Endothelial cell (in vitro differentiated cells): ENCODE measurements at places on chromosomes 12 and 14. TPM values are rescaled to one million over a fixed set of nuclear protein-coding genes. Genes with fewer than 3 reads are reported as not detected.
A peak's percentile ranks its signal among the peaks of the same experiment; 100 is the strongest.

- DNase-seq: peak; percentile 34
These were observed 164.6 kb upstream of the PARP11 start for GRCh38 chr12:4037747-4038312.

DNA sequence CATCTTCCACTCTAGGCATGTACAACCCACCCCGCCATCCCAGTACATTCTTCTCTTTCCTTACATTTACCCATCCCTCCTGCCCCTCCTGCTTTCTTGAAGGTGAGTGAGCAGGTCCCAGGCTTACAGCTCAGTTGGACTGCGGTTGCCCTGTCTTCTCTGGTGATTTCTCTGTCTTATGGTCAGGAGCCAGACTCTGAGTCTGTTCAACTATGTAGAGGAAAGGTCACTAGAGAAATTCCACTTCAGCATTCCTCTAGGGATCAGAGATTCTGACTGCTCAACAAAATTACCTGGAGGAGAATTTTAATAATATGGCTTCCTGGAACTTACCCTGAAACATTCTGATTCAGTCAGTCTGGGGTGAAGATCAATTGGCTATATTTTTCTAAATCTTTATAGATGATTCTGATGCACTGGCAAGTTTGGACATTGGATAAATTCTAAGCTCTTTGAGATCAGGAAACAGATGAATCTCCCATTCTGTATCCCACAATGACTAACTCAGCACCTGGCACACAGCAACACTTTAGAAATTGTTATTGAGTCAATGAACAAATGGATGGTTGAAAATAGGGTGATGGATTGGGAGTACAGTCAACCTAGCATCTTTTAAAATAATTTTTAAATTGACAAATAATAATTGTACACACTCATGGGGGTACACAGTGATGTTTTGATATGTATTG, 128.6 kb upstream of the HIF1A start:
- DNase-seq: no peak

GRCh38 chr12:79531518-79531917, 159.2 kb downstream of the PAWR start:
- no peak for DNase-seq

DNA sequence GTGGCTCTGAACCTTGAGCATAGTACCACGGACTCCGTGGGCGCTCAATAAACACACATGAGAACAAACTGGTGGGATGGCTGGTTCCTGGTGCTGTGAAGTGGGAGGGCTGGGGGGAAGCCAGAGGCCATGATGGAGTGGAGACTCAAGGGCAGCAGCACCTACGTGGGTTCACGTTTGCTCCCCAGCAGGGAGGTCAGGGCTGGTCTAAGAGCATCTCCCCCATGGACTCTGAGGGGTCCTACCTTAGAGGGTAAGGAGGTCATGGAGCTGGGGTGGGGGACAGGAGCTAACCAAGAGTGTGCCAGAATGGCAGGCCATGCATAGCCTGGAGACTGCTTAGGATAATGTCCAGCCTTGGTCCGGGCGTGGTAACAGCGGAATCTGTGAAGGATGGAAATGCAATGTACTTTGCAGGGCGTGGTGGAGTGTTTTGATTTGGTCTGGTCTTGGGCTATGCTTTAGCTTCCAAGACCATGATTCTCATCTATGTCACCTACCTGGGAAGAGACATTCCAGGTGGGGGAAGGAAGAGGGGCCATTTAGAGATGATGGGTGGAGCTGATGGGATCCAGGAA, 103.0 kb downstream of the PRMT8 start:
- no peak for DNase-seq

DNA sequence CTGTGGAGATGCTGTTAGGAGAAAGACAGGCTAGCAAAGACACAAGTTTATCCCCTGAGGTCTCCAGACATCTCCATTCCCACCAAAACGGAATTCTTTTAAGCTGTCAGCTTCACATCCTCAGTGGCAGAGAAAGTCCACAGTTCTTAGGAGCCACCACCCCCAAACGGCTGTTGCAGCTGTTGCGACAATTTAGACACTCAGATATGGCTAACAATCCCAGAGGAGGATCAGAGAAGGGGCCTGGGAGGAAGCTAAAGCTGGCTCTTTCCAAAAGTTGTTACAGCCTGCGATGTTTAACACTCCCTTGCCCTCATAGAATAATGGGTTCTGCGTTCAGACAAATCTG, 1.9 kb upstream of the ATP5MC2 start:
- no peak for DNase-seq

DNA sequence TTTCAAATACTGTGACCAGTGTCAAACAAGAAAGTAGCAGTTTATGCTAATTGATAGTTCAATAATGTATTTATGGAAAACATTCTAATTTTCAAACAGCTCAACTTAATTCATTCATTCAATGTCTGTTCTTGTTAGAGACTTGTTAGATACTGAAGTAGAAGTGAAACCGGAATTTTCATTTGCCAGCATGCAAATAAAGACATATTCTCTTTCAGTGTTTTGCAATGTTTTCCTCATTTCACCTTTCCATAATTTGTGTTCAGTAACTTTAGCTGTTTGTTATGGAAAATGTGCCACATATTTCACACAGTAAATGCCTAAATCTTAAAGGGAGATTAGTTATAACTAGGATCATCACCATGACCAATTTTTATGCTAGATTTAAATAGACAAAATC, 21.2 kb downstream of the TAS2R50 start:
- no peak for DNase-seq

- no peak for DNase-seq
These were observed 45.3 kb upstream of the NAA30 start for GRCh38 chr14:57345106-57345505.

DNA sequence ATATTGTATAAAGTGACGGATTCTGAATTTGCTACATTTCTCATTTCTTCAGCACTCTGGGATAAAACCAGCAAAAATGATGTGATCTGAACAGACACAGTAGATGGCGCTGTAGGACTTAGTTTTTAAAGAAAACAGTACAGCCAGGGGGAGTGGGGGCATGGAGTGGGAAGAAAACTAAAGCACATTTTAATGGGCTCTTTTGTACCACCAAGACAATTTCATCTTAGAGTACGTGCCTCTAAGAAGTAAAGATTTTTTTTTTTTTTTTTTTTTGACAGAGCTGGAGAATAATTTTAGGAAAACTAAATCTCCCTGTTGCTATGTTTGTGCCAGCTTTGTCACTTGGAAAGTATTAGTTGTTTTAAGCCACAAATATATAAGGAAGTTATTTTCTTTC, 124.4 kb downstream of the RAD51B start:
- peak; percentile 70 for DNase-seq

DNA sequence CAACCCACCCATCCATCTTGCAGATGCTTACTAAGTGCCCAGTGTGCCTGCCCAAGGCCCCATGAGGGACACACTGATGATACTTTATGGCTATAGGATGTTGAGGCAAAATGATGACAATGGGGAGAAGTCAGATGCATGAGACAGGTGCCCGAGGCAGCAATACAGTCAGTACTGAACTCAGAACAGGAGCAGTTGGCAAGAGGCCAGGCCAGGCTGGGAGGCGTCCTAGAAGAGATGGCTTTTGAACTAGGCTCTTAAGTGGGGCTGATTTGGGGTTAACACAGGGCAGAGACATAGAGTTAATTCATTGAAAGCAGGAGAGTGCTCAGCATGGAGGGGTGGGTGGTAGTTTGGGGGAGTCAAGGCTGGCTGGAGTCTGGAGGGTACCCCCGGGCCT, 15.6 kb downstream of the PLBD2 start:
- DNase-seq: no peak

- DNase-seq: peak; percentile 38
These were observed 12.3 kb downstream of the METTL3 start for GRCh38 chr14:21498540-21499526.

DNA sequence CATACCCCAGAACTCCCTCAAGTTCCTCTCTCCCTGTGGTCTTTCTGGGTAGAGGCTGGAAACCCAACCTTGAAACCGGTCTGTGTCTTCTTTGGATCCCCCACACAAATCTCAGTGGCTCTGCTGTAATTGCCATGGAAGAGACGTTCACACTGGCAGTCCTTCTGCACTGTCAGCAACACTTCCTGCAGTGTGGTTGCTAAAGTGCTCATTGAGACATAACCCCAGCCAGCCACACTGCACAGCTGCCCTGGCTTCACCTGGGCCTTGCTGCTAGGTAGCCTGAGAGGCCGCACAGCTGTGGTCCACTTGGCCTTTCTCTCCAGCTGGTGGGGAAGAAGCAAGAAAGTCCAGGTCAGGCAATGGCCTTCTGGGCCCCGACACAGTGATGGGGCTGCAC, 2.4 kb downstream of the GZMH start:
- DNase-seq: no peak

DNA sequence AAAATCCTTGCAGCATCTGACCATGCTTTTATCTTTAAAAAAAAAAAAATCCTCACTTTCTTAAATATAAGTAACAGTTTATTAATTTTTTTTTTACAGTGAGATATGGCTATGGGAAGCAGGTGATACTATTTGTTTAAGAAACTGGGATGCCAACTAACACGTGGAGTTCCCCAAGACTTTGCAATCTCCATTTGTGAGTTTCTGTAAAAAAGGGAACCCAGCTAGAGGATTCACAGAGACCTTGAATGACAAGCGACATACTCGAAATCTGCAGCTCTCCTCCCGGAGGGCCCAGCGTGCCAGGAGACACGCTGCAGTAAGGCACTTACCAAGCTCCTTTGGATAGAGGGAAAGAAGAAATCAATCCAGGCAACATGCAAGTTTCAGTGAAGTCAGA, 30.1 kb downstream of the SLC15A4 start:
- no peak for DNase-seq

DNA sequence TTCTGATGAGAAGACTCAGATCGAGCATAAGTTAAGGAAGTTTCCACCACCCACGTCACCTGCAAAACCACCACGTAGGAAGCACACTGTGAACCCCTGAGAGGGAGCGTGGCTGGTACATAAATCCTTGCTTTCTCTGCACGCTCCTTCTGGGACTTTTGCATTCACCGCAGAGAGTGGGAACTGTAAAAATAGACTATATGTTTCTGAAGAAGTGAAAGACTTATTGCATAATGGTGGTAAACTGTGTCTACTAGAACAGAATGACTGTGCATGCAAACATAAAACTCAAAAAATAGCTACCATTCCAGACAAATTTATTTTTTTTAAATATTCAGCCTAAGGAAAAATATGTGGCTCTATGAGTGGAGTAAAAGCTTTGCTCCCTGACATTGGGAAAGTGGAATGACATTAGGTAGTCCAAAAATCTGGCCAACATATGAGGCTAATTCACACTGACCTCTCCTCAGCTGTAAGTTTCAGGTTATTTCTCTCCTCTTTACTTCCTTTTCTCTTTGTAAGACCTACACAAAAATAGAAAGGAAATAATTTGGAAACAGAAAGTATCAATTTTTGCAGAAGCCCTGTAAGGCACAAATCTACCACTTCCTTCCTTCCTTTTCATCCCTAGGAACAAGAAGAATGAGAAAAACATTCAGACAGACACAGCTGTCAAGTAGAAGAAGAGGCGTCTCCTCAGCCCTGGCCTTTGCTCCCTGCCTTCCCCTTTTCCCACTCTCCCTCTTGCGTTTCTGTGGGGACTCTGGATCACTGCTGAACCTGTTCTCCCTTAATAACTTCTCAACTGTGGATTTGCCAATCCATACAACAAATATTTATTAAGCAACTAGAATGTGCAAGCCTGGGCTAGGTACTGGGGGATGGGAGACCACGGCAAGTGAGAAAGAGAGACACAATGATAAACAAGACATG, 264.3 kb upstream of the FOXN3 start:
- DNase-seq: no peak

DNA sequence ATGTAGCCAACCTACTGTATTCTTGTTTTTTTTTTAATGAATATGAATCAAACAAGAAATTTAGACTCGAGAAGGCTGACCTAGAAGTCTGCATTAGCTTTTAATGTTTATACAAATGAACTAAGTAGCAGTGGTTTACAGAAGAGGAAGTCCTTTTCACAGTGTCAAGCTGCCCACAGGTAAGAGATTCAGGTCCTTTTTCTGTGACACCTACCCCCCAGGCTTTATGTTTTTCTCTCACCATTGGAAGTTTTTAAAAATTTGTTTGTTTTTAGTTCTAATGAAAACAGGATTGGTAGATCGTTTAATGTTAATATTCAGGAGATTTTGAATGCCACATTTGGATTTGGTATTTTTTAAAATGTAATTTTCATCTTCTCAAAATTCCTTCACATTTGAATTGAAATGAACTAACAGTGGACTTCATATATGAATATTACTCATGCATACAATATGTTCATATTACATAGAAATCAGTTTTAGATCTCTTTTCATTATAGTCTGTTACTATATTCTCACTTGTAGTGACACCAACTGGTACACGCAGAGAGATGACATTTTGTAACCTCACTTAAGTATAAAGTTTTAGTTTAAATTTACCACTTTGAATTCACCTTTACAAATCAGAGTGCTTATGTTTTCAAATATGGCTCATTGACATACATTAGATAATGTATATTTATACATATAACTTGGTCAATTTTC, 29.7 kb downstream of the ATF7IP start:
- DNase-seq: no peak

GRCh38 chr14:79742142-79742541, 469.2 kb downstream of the DIO2 start:
- no peak for DNase-seq

LTB4R2 gene
- 13.3 TPM for total RNA-seq

PRICKLE1 gene
- total RNA-seq: 15.6 TPM

LTBR gene
- 40.3 TPM for total RNA-seq

CCDC184 gene
- total RNA-seq: 13.3 TPM

SDR9C7 gene
- not detected for total RNA-seq

FGF23 gene
- total RNA-seq: not detected

ALX1 gene
- 3.1 TPM for total RNA-seq

FAM90A1 gene
- total RNA-seq: not detected

LHX5 gene
- total RNA-seq: not detected
